ENCODE measurements at places on chromosomes 1 and 21.

GRCh38 chr21:45169682-45170081 lies 95.3 kb downstream of the ADARB1 start:
- DNase-seq = no peak

GRCh38 chr1:55916907-55917306 lies 662.5 kb downstream of the PLPP3 start:
- DNase-seq = peak; percentile 71

DNA sequence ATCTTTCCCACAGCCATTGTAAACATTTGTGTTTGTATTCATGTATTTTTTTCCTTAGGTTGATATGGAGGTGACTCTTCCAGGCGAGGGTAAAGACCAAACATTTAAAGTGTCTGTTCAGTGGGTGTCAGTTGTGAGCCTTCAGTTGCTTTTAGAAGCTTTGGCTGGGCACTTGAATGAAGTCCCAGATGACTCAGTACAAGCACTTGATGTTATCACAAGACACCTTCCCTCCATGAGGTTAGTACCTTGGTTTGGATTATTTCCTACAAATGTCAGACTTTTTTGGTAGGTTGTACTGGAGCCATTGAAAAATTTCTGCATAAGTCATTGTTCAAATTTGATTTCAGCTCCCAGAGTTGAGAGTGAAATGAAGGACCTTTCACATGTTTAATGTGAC lies 17.4 kb downstream of the AGO4 start:
- no peak for DNase-seq

- DNase-seq = no peak
These were observed 8.3 kb downstream of the WARS2 start for GRCh38 chr1:119132179-119132578.
